ENCODE measurements at places on chromosomes 13 and 19.

- no peak for DNase-seq
Measured at GRCh38 chr13:66212511-66212910, 1017.6 kb downstream of the PCDH9 start.

- DNase-seq = peak; percentile 44
Measured at GRCh38 chr13:97434397-97435201, 630 bp downstream of the RAP2A start.

DNA sequence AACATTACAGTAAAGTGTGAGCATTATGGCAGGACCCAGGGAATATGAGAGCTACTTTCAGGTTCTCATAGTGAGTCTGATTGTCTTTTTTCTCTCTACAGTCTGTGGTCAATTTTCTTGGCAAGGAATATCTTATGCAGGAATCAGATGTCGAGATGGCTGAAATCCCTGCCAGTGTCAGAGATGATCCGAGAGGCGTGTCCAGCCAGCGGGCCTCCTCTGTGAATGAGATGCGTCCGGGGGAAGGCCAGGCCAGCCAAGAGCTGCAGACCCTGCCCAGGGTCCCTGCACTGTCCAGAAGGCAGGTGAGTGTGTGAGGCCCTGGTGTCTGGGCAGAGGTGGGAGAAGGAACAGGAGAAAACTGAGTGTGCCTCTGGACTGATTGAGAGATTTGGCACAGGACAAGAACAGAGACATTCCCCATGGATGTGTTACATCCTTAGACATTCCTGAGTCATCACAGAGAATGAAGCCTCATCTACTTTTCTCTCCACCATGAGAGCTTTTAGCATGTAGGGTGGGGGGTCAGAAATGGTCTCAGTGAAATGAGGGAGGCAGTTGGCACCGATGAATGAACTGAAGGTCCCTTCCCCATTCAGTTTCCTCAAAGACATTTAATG lies 27.3 kb upstream of the EDDM13 start:
- no peak for DNase-seq

- DNase-seq = peak; percentile 2
Measured at GRCh38 chr19:57406516-57407123, 4.3 kb upstream of the ZNF17 start.

- no peak for DNase-seq
Measured at GRCh38 chr13:110354715-110355473, 47.8 kb downstream of the COL4A2 start.
